Stimulated activated CD4-positive, alpha-beta T cell treated with anti-CD3 and anti-CD28 coated beads, Interleukin-2, amount 100 ng/mL, for 4 hours (primary cell): ENCODE measurements at places on chromosomes 6 and 20.

DNA sequence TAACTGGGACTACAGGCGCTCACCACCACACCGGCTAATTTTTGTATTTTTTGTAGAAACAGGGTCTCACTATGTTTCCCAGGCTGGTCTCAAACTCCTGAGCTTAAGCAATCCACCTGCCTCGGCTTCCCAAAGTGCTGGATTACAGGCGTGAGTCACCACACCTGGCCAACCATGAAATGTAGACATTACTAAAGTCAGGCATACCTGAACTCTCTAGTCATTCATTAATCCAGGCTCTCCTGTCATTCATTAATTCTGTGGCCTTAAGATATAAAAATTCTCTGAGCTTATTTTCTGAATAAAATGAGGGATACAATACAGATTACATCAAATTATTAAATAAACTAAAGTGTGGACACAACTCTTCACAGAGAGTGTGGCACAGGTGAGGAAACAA, 159.7 kb downstream of the GMDS start:
- no peak for DNase-seq

GRCh38 chr20:2212456-2213015, 83.3 kb upstream of the TGM3 start:
- no peak for DNase-seq

GRCh38 chr20:43767686-43768474, 41.1 kb upstream of the GTSF1L start:
- DNase-seq: no peak

GRCh38 chr20:33947709-33948295, 45.9 kb upstream of the RALY start:
- peak; percentile 6 for DNase-seq

DNA sequence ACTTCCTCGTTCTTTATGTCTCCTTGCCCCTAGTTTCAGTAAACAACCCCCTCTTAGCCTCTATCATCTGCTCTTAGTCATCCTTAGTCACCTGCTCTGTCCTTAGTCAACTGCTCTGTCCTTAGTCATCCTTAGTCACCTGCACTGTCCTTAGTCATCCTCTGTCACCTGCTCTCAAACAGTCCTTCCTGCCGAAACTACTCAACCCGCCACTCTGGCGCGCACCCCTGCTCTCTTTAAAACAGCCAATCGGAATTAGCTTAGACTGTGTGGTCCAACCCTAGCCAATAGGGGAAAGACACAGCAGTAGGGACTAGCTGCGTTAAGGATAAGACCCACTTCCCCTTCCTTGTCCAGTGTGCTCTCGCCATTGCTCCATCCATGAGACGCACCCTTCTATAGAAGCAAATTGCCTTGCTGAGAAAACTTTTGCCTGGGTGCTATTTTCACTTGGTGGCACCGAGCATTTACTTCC, 73.9 kb downstream of the BACH2 start:
- DNase-seq: peak; percentile 67

DNA sequence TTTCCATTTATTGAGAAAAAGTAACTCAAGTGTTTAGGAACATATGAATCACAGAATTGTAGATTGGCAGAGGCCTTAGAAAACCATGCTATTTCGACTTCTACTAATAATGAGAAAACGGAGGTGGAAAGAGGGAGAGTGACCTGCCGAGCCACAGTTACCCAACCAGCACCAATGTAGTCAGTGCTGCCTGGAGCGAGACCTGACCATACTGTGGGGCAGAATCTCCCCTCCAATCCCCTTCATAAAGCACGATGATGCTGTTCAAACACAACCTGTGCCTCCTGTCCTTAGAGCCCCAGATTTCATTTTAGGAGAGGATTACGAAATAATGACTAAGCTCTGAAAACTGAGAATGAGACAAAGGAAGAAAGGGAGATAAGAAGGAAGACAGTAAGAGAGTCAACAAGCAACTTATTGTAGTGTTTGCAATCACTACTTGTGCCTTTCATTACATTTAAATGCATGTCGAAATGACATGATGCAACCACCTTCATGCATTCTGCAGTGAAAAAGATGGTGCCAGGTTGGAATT, 70.6 kb downstream of the ATXN1 start:
- no peak for DNase-seq

DNA sequence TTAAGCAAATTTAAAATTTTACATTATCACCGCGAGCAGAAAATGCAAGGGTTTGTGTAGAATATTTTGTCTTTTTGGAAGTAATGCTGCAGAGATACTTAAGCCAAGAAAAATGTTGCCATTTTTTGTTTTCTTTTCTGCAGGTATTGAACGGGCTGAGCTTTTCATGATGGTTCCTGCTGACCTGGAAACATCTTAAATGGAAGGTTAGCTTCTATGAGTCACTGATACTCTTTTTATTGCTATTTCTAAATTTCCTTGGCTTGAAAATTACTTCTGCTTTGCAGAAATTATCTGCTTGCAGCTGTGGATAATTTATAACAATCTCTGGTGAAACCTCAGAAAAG, 12.7 kb downstream of the SYTL3 start:
- DNase-seq: no peak

GRCh38 chr6:139338795-139339194, 35.7 kb downstream of the CITED2 start:
- DNase-seq: no peak

GRCh38 chr6:34745277-34746103, 11.8 kb upstream of the SNRPC start:
- DNase-seq: no peak

DNA sequence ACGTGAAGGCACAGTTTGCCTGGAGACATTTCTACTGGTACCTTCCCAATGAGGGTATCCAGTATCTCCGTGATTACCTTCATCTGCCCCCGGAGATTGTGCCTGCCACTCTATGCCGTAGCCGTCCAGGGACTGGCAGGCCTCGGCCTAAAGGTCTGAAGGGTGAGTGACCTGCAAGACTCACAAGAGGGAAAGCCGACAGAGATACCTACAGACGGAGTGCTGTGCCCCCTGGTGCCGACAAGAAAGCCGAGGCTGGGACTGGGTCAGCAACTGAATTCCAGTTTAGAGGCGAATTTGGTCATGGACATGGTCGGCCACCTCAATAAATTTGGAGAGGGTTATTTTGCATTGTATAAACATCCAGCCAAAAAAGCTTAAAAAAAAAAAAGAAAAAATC, 420.3 kb upstream of the FLRT3 start:
- no peak for DNase-seq

- no peak for DNase-seq
Measured at GRCh38 chr20:32057656-32058184, 5.7 kb downstream of the HCK start.

DNA sequence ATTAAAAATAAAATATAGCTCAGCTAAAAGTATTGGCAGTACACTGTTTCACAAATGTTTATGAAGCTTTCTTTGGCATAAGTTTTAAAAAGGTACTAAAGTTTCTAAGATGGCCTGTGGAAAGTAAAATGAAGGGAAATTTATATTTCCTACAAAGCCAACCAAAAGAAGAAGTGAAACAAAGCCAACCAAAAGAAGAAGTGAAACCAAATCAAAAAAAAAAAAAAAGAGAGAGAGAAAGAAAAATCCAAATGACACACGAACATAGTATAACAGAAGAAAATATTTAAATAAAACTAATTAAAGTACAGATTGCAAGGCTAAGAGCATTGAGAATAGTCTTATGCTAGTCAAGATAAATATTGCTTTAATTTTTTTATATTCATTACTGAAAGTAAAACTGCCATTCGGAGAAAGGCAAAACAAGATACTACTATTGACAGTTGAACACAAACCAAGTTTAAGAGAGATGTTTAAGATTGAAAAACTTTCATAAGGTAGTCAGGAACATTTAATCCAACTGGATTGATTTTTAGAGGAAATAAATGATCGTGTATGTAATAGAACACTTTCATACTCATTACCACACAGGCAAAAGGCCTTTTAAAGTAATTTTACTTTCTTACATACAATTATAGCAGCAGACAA, 12.8 kb upstream of the KHDRBS2 start:
- no peak for DNase-seq

DNA sequence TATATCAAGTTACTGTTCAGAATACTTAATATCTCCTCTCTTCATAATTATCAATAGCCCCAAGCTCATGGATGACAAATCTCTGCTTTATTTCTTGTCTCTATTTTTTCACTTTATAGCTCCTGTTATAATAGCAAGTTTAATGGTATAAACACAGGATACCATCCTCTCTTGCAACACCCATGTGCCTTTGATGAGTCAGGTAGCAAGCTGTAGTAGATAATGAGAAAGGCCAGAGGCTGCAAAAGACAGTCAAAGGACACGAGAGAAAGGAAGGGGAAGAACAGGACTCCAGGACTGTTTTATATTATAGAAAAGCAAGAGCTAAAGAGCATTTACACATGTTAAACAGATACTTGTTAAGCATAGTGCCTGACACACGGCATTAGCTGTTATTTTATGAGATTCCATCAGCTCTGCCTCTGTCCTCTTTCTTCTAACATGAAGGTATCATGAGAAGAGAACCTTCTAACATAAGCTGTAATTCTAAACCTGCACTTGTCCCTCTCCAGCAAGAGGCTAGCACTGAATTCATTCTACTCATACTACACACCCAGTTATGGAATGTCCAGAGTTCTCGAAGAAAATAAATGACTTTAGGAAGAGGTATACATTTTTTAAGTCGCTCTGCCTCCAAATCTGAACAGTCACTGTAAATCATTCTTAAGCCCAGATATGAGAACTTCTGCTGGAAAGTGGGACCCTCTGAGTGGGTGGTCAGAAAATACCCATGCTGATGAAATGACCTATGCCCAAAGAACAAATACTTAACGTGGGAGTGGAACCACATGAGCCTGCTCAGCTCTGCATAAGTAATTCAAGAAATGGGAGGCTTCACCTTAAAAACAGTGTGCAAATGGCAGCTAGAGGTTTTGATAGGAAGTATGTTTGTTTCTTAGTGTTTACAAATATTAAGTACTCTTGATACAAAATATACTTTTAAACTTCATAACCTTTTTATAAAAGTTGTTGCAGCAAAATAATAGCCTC, 45.0 kb downstream of the NT5E start:
- no peak for DNase-seq

GRCh38 chr20:63017826-63018411, 11.2 kb upstream of the BHLHE23 start:
- no peak for DNase-seq

DNA sequence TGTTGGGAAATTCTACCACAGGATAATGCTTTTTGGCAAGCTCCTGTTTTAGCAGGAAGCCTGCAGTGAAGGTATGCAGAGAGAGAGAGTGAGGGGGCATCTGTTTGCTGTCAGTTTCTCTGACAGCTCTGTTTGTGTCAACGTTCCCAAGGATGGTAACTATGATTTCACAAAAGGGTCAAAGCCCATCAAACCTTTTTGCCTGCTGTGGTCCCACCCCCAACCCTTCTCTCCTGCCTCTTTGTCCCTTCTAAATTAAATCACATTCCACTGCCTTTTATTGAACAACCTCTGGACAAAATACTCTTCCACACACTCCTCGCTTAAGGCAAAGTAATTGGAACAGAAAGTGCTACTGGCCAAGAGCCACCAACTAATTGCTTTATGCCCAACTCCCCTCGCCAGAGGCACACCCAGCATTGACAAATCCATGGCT, 128.3 kb downstream of the TSHZ2 start:
- DNase-seq: no peak

DNA sequence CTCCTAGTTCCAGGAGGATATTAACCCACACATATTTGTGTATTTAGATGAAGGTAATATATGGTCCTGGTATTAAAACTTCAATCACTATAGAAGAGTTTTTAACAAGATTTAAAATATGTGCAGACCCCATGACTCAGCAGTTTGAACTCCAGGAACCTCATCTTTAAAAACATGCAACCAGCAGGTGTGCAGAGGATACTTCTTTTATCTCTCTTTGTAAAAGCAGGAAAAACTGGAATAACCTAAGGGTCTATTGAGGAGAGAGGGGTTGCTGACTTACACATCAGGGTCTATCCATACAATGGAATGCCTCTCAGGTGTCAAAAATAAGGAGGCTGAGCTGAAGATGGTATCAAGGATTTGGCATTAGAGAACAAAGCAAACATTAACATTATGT, 36.9 kb upstream of the TFAP2C start:
- no peak for DNase-seq

DNA sequence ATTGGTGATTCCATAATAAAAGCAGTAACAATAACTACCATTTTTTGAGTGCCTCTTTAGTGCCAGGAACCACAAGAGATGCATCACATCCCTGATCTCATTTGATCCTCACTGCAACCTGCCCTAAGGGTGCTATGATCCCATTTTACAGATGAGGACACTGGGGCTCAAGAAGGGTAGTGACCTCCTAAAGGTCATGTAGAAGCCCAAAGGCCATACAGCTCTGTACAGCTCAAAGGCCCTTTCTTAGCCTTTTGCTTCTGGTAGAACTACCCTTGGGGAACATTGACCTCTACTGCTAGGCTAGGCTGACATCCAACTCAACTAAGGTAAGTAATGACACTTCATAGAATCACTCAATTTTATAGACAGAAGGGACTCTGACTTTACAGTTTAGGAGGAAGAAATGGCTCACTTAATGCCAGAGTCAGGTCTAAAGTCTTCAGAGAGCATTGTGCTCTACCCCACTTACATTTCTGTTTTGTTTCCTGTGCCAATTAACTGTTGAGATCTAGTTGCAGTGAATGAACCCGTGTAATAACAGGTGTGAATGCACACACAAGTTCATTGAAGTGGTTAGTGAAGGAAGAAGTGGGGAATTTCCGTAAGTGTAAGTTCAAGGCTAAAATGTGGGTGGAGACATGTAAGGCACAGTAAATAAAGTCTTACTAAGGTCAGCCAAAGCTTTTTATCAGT, 10.7 kb downstream of the SLC9A8 start:
- peak; percentile 11 for DNase-seq

GRCh38 chr6:35727935-35728682, 8.7 kb upstream of the ARMC12 start:
- peak; percentile 77 for DNase-seq

DNA sequence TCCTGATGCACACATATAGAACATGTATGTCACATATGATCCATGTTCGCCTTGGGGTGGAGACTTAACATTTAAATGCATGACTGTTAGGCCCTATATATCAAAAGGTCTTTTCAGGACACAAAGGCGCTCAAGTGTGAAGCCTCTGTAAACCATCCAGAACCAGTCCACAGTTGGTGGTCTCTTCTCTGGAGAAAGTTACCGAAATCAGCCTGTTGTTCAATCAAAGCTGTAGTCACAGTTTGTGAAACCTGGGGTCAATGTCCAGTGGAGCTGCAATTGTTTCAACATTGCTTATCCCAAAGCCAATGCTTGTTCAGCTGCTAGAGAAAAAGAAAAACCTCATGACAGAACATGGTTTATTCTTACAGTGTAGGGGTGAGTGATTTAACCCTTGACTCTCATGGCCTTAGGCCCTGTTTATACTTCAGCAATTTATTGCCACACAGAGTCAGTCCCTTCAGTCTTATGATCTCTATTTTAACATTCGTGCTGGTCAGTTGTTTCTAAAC, 193.6 kb upstream of the CST7 start:
- no peak for DNase-seq

- no peak for DNase-seq
Measured at GRCh38 chr6:146367061-146367460, 176.6 kb upstream of the RAB32 start.

GRCh38 chr6:110039981-110040383, 61.9 kb downstream of the GPR6 start:
- peak; percentile 12 for DNase-seq
